NCI-H2029 treated with DMSO at 0.1 percent for 48 hours (cell line): ENCODE measurements at places on chromosomes 16 and 17.

GRCh38 chr17:1228781-1229348, 41.4 kb upstream of the BHLHA9 start:
- DNase-seq: no peak

- DNase-seq: no peak
Measured at GRCh38 chr16:54326266-54326662, 39.7 kb upstream of the IRX3 start.

DNA sequence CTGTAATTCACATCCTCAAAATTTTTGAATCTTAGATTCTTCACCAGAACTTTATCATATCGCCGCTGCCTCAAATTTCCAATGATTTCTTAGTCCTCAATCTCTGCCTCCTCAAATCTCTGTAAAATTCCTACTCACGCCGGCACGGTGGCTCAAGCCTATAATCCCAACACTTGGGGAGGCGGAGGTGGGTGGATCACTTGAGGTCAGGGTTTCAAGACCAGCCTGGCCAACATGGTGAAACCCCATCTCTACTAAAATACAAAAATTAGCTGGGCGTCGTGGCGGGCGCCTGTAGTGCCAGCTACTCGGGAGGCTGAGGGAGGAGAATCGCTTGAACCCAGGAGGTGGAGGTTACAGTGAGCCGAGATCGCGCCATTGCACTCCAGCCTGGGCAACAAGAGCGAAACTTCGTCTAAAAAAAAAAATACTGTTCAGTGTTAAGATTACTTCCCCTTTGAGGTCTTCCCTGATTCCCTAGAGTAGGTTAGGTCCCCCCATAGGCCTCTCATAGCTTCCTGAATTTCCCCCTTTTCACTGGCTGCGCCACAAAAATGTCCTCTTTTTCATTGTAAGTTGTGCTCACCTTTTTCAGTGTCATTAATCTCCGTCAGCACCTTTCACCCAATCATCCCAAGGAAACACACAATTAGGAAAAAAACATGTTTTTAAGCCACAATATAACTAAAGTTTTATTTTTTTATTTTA, 919 bp upstream of the CBX1 start:
- DNase-seq: no peak

DNA sequence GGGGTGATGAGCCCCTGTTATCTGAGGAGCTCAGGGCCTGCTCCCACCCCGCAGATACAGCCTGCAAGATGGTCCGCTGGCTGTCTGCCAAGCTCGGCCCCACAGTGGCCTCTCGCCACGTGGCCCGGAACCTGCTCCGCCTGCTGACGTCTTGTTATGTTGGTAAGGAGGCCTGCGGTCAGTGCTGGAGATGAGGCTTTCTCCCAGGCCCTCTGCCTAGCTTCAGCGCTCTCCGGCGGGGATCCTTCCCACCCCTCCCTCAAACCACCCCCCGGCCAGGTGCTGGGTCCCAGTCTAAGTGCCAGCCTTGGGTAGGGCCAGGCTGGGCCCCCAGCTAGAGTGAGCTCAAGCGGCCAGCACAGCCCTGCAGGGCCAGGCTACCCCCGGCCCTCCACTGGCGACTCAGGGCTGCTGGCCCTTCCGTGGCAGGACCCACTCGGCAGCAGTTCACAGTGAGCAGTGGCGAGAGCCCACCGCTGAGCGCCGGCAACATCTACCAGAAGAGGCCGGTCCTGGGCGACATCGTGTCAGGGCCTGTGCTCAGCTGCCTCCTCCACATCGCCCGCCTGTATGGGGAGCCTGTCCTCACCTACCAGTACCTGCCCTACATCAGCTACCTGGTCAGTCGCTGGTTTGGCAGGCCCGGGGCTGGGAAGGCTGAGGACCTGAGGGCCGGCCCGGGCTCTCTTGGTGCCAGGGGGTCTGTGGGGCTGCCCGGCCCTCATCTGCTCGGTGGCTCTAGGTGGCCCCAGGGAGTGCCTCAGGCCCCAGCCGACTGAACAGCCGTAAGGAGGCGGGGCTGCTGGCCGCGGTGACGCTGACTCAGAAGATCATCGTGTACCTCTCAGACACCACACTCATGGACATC, 6.1 kb downstream of the WDR81 start:
- no peak for DNase-seq

GRCh38 chr17:81863833-81864768, 3.8 kb upstream of the P4HB start:
- no peak for DNase-seq

- no peak for DNase-seq
Measured at GRCh38 chr17:3972281-3972731, 8.1 kb upstream of the ATP2A3 start.

GRCh38 chr17:72702998-72703397, 389.5 kb downstream of the SLC39A11 start:
- DNase-seq: no peak

- no peak for DNase-seq
Measured at GRCh38 chr17:68228817-68229570, 18.8 kb upstream of the AMZ2 start.

GRCh38 chr17:46771561-46772474, 46.7 kb downstream of the WNT3 start:
- no peak for DNase-seq

- no peak for DNase-seq
Measured at GRCh38 chr17:40059729-40060475, 2.9 kb upstream of the THRA start.

DNA sequence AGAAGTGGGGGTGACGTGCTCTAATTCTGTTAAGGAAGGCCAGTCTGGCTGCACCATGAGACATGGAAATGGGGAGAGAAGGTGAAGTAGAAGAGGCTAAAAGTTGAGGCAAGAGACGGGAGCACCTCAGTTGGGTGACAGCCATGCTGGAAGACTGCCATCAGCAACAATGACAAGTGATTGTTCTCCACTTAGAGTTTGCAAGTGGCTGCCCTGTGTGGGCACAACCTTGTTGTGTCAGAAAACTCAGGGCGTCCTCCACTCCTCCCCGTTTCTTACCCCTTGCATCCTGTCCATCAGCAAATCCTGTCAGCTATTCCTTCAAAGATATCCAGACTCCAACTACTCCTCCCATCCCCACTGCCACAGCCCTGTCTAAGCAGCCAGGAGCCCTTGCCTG, 17.6 kb downstream of the CES1 start:
- DNase-seq: no peak

GRCh38 chr17:8066841-8067775, 20.4 kb downstream of the ALOX12B start:
- DNase-seq: no peak

DNA sequence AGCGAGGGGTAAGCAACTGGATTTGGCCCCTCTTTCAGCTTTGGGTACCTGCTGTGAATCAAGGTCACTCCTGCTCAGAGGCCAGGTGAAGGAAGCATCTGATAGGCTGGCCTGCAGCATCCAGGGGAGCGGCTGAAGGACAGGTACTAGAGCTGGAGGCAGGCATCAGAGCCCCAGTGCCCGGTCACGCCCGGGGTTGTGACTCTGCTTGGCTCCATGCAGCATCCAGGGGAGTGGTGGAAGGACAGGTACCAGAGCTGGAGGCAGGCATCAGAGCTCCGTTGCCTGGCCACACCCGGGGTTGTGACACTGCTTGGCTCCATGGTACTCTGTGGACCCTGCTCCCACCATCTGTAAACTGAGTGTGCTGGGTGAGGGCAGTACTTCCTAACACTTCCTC, 189.7 kb downstream of the XYLT1 start:
- no peak for DNase-seq

- DNase-seq: no peak
Measured at GRCh38 chr17:9256751-9257629, 235.7 kb downstream of the NTN1 start.

GRCh38 chr16:64416216-64417005, 705.5 kb downstream of the CDH11 start:
- peak; percentile 1 for DNase-seq

GRCh38 chr17:36705874-36706731, 104.7 kb downstream of the MRM1 start:
- peak; percentile 57 for DNase-seq

DNA sequence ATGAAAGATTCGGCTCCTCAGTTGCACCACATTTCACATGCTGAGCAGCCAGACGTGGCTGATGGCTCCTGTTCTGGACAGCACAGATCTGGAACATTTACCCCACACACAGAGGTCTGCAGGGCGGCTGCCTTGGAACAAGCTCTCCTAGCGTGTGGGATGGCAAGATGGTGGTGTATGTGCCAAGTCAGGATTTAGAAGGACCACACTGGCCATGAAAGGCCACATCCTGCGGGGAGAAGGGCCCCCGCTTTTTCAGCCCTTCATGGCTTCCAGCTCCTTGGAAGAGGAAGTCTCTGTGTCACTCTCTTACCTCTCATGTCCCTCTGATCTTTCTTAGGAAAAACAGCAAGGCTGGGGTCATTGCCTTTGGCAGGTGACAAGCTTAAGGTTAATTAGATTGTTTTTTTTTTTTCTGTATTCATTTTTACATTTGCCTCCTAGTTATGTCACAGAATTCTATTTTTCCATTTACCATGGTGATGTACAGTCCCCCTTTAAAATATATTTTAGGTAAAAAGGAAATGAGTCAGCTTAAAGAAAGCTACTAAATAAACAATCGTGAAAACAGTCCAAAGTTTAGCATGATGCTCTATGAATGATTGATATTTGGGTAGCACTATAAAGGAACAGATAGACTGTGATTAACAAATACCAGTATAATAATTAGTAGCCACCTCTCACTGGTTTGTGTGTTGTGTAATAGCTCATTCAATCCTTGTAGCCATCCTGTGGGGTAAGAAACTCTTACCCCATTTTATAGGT, 396.6 kb downstream of the CPPED1 start:
- no peak for DNase-seq

- DNase-seq: no peak
Measured at GRCh38 chr17:28494445-28495188, 11.5 kb upstream of the FOXN1 start.

DNA sequence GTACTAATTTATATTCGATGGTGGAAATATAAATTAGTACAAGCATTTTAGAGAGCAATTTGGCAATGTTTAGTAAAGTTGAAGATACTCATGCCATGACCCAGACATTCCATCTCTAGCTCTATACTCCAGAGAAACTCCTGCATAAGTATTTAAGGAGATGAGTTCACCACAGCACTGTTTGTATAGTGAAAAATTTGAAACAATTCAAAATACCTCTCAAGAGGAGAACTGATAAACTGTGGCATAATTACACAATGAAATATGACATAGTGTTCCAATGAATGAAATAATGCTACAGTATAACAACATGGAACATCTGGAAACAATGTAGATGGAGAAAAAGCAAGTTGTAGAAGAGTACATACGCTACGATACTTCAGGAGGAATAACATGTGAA, 48.6 kb upstream of the IRX3 start:
- DNase-seq: no peak

DNA sequence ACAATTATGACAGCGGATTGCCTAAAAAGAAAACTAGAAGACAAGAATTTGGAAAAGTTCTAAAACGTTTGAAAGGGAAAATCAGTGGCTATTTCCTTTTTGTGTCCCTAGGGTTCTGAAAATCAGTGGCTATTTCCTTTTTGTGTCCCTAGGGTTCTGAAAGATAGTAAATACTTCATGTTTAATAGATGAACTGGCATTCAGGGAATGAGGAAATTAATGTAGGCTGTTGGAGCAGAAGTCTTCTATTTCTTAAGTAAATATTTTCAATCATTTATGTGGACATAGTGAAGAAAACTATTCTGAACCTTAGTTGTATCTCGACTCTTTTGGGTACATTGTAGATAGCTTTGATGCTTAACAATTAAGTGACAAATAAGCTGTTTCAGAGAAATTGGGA, 78.9 kb downstream of the SHISA6 start:
- DNase-seq: no peak

DNA sequence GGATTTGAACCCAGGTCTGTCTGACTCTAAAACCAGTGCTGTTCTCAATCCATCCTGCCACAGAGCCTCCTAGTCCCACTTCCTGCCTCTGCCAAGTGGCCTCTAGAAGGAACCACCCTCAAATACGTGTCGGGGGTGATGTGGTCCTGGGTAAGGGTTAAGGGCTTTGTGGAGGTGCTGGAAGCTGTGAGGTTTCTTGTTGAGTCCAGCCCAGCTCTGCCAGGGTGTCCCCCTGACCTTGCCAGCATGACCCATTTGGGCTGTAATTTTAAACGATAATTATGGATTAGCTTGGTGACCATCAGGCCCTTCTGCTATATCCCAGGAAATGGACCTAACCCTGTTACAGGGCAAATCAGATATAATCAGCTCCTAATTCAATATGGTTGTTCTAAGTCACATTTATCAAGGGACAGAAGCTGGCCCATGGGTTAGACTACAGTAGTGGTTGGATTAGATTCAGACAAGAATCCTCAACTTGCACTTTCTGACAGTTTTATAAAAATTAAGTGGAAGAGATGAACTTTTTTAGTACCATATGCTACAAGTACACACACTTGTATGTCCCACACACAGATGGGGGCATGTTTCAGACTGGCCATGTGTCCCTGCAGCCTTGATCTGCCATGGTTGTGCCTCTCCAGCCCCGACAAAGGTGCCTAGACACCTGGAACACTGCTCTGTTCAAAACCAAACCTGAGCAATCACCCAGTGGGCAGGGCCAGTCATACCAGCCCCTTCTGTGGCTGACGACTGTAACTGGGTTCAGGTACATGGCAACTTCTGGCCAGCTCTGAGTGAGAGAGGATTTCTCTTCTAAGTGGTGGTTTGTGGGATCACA, 48.0 kb downstream of the SMPD3 start:
- DNase-seq: no peak

GRCh38 chr17:52149626-52150025, 8.9 kb downstream of the CA10 start:
- DNase-seq: no peak

- no peak for DNase-seq
Measured at GRCh38 chr16:68948230-68948910, 105.0 kb downstream of the TANGO6 start.

GRCh38 chr17:43809121-43809520, 23.8 kb downstream of the MPP3 start:
- DNase-seq: no peak

DNA sequence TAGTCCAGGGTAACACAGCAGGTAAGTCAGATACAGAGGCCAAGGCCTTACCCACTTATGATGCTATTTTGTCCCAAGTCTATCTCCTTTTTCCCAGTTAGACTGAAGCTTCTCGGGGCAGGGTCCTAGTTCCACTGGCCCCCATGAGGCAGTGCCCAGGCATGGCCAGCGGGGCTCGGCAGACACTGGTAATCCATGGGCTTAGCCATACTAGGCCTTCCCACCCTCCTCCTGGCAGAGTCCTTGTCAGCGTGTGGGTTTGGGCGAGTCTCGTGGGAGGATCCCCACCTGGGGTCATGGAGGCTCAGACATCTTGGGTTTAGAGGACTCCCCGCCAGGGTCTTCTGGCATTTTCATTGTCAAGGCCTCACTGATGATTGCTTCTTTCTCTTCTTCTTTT, 84.7 kb upstream of the BRD7 start:
- DNase-seq: no peak

- peak; percentile 69 for DNase-seq
Measured at GRCh38 chr17:63406689-63407330, 39.3 kb downstream of the CYB561 start.

GRCh38 chr16:50712560-50712898, 19.1 kb downstream of the NOD2 start:
- DNase-seq: no peak

DNA sequence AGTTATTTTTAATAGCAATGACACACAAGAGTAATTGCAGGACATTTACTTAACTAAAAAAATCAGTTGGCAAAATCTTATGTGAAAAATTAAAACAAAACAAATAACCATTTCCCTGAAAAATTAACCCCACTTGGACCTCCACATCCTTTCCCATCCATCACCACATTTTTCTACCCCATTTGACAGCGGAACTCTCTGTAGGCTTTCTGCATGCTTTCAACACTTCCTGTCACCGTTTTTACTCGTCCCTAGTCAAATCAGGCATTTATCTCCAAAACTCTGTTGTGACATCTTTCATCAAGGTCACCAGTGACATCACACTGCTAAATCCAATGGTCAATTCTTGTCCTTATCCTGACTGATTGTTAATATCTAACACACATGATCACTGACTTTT, 27.5 kb downstream of the KCNJ16 start:
- DNase-seq: no peak
